Activated T-cell treated with anti-CD3 and anti-CD28 coated beads, Interleukin-2, amount 50 U/mL, for 48 hours (primary cell): ENCODE measurements at places on chromosomes 11 and 22.

GRCh38 chr11:120399307-120399706 lies 63.1 kb downstream of the ARHGEF12 start:
- DNase-seq = no peak

GRCh38 chr11:26931248-26931631 lies 62.7 kb upstream of the FIBIN start:
- no peak for DNase-seq

- no peak for DNase-seq
Observed at GRCh38 chr22:29244785-29245625, 22.8 kb downstream of the RHBDD3 start.

- DNase-seq = no peak
Observed at GRCh38 chr11:65100674-65101350, 4.8 kb downstream of the VPS51 start.

DNA sequence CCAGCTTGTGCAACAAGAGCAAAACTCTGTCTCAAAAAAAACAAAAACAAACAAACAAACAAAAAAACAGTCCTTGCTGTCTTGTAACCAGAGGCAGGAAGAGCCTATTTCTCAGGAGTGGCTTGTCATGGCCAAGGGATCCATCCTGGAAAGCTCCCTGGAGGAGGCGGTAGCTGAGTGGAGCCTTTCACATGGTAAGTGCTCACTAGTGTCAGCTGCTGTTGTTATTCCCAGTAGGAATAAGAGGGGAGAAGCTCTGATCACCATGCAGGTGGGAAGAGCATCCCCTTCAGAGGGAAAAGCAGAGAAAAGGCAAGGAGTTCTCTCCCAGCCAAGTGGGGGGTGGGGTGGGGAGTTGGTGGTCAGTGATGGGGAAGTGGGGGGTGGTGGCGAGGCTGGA lies 54.6 kb upstream of the WNT7B start:
- no peak for DNase-seq

GRCh38 chr11:17801166-17801565 lies 66.6 kb downstream of the KCNC1 start:
- no peak for DNase-seq

DNA sequence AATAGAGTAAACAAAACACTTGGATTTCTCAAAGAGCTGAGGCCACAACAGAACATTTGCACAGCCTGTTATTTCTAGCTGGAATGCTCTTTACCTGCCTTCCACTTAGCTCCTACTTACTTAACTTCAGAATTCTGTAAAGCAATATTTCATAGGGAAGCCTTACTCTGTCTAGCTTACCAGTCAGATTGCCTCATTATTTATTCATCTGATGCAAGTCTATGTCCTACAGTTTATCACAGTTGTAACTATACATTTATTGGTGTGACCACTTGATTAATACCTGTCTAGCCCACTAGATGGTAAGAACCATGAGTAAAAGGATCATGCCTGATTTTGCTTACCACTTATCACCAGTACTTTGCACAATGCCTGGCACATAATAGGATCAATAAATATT lies 56.1 kb upstream of the ME3 start:
- DNase-seq = no peak

- no peak for DNase-seq
Observed at GRCh38 chr22:27125539-27125938, 468.2 kb downstream of the MIAT start.

DNA sequence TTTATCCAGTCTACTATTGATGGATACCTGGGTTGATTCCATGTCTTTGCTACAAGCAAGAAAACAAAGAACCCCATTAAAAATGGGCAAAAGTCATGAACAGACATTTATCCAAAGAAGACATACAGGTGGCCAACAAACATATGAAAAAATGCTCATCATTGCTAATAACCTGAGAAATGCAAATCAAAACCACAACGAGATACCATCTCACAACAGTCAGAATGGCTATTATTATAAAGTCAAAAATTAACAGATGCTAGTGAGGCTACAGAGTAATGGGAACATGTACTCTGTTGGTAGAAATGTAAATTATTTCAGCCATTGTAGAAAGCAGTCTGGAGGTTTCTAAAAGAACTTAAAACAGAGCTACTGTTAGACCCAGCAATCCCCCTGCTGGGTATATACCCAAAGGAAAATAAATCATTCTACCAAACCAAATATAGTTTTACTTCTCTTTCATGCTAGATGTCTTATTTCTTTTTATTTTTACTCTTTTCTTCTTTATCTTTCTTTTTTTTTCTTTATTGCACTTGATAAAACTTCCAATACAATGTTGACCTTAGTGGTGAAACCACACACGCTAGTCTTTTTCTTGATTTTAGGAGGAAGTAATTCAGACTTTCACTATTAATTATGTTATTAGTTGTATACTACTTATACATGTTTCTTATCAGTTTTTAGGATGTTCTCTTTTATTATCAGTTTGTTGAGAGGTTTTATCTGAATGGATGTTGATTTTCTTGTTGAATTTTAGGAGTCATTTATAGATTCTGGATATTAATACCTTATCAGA lies 14.3 kb downstream of the TRIM22 start:
- DNase-seq = no peak

DNA sequence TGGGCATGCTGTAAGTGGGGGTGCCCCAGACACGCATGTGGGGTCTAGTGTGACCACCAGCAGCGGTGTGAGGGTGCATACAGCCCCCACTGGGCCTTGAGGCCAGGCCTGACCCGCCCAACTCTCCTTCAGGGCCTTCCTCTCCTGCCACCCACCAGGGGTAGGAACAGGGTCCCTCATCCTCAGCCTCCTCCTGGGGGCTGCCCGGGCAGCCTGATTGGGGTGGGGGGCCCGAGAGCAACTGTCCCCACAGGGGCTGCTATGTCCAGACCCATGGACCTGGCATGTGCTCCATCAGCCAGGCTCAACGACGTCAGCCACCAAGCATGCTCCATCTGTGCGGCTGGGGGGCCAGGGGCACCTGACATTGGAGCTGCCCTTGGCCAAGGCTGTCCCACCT lies 27.2 kb downstream of the RTN4R start:
- no peak for DNase-seq

DNA sequence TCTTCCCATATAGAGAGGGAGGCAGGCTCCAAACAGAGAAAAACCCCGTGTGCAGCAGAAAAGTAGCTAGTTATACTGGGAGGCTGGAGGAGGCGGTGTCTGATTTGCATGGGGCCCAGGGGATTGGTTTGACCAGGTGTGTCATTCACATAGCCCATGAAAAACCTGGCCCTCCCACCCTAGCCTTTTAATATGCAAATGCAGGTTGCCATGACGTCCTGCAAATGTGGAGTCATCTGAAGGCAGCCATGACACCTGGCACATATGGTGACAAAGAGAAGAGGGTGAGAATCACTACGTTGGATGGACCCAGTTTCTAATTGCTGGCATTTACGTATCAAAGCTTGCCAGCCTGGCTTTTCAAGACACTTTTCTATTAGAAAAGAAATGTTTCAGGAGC lies 57.8 kb downstream of the FAM181B start:
- no peak for DNase-seq

DNA sequence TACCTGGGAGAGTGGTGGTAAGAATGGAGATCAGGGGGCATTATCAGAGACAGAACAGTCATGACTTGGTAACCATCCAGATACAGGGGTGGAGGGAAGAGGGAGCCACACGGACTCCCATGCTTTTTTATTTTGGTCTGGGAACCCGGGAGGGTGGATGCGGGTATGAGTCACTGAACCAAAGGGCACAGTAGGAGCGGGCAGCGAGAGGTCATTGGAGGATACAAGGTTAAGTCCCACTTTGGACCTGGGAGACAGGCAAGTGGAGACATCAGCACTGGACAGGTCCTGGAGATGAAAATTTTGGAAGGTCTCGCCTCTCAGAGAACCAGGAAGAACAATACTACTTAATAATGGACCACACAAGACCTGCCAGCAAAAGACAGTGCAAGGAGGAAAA lies 6.7 kb downstream of the HDHD5 start:
- DNase-seq = no peak

- DNase-seq = no peak
Observed at GRCh38 chr11:76962583-76963416, 71.4 kb upstream of the B3GNT6 start.

DNA sequence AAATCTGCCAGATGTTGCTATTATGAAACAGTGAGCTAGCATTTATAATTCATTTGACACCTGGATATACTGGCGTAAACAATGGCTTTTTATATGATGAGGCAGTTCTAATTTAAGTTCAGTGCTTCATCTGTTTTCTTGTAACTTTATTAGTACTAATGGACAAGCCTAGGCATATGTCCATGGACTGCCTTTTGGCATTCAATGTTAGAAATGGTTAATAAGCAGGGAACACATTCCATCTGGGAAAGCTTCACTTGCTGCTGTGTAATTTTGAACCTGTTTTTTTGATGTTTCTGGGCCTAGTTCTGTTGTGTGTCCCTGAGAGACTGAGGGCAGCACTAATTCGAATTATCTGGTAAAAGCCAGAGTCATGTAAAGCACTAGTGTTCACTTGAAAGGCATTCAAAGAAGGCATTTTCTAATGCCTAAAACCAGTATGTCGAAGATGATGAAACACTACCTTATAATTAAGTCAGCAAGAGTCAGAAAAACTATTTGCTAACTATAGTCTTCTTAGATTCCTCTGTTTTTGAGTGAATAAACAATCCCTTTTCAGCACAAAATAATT lies 138.5 kb downstream of the SWAP70 start:
- no peak for DNase-seq

DNA sequence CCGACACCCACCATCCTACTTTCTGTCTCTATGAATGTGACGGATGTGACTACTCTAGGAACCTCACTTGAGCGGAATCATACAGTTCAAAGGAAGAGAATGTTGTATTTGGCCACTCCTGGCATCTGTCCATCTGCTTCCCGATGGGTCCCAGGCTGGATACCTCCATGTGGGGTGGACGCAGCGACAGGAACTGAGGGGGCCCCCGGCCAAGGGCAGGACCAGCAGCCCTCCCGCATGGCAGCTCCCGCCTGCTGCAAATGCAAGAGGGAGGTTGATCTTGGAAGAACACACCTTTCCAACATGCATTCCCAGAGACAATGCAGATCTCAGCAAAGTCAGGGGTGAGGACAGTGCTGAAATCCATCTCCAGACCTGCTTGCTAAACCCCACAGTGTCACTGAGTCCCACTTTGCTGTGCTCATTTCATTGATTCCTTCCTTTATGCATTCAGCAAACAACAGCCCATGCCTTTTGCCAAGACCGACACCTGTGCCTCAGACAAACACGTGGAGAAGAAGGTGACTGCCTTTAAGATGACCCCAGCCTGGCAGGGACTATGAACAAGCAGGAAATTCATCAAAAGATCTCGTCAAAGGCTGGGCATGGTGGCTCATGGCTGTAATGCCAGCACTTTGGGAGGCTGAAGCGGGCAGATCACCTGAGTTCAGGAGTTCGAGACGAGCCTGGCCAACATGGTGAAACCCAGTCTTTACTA lies 246.2 kb downstream of the CTTN start:
- no peak for DNase-seq

DNA sequence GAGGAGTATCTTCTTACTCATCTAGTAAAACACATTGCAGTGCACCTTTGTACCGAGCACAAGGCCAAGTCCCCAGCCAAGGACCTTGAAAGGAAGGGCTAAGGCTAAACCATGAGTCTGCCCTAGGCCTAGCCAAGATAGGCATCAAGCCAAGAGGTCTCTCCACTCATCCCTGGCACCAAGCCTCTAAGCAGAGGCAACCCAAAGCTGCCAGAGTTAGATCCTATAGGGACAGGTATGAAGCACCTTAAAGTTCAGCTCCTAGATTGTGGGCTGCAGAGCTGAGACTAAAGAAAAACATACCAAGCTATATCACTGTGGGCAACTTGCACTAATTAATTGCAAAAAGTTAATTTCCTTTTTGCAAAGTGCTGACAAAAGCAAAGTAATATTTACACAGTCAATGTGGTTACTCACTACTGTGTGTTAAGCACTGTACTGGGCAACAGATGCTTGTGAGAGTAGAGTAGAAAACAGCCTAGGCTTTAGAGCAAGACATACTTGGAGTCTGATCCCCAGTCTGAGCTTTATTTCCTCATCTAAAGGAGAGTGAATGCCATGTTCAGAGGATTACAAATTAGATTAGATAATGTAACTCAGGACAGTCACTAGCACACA lies 7.2 kb downstream of the COA4 start:
- no peak for DNase-seq

DNA sequence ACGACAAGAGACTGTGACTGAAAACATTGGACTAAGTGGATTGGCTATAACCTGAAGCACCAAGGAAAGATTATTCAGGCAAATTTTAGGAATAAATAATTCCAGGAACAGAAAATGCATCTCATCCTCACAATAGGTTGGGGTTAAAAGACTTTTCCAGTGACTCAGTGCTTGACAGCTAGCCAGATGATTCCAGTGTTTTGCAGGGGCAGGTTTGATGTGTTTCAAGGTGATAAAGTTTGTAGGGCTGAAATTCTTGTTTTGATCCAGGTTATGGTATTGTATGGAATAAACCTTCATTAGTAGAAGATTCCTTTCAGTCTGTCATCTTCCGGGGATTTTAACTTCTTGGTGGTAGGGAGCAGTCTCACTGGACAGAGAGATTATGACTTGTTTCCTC lies 2.3 kb downstream of the EXT2 start:
- DNase-seq = no peak

- DNase-seq = no peak
Observed at GRCh38 chr11:86675017-86675416, 2.6 kb upstream of the ME3 start.

- DNase-seq = peak; percentile 69
Observed at GRCh38 chr11:125141686-125142535, 22.6 kb upstream of the PKNOX2 start.

GRCh38 chr11:28228196-28228895 lies 120.2 kb downstream of the METTL15 start:
- no peak for DNase-seq

DNA sequence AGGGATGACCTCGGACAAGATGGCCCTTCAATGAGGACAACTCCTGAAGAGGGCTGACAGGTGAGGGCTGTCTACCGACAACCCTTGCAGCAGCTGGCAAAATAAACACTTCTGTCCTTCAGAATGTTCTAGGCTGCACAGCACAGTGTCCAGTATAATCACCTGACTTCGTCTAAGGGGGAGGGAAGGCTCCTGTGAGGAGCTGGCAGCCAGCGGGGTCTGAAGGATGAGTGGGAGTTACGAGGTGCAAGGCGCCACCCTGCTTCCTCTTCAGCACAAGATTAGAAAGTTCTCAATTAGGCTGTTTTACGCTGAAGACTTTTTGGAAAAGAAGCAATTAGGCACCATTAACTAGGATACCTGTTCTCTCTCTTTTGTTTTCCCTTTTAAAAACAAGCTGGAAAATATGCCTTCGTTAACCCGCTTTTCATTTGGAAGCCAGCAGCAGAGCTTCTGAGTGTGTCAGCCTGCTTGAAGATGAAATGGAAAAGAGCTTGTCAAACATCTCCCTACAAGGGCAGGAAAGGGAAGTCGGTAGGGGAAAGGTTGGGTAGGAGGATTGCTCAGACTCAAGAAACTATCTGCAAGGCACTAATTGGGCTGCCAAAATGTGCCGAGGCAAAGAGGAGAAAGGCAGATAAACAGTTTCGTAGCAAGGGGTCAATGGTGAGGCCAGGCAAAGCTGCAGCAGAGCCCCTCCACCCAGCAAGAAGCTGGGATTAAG lies 592.2 kb upstream of the CADM1 start:
- DNase-seq = no peak
